ENCODE measurements at places on chromosomes 12 and 14.

GRCh38 chr12:98058838-98059237, 456.6 kb upstream of the TMPO start:
- no peak for DNase-seq

DNA sequence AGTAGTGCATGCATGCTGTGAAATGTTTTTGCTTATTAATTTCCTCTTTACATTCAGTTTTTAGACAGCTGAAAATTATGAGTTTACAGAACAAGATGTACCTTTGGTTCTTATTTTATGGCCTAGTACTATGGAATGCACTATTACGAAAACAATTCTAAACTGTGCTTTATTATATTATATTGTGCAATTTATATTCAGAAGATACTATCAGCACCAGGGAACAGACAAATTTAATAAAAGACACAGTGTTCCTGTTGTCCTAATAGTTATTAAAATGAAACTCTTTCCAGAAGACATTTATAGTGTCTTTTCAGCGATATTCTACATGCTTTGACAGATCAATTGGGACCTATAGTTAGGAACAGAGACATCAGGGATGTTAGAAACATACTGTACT, 427.3 kb downstream of the BTG1 start:
- no peak for DNase-seq

GRCh38 chr14:76936483-76936882, 92.0 kb downstream of the IRF2BPL start:
- no peak for DNase-seq

DNA sequence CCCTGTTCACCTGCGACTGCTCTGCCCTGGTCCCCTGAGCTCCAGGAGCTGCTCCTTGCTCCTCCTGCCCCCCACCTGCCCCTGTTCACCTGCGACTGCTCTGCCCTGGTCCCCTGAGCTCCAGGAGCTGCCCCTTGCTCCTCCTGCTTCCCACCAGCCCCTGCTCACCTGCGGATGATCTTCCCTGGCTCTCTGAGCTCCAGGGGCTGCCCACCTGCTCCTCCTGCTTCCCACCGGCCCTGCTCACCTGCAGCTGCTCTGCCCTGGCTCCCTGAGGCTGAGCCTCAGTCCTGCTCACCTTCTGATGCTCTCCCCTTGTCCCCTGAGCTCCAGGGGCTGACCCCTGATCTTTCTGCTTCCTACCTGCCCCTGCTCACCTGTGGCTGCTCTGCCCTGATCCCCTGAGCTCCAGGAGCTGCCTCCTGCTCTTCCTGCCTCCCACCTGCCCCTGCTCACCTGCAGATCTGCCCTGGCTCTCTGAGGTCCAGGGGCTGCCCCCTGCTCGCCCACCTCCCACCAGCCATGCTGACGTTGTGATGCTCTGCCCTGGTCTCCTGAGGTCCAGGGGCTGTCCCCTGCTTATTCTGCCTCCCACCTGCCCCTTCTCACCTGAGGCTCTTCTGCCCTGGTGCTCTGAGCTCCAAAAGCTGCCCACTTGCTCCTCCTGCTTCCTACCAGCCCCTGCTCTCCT, 219.2 kb downstream of the TMEM121 start:
- DNase-seq: no peak

DNA sequence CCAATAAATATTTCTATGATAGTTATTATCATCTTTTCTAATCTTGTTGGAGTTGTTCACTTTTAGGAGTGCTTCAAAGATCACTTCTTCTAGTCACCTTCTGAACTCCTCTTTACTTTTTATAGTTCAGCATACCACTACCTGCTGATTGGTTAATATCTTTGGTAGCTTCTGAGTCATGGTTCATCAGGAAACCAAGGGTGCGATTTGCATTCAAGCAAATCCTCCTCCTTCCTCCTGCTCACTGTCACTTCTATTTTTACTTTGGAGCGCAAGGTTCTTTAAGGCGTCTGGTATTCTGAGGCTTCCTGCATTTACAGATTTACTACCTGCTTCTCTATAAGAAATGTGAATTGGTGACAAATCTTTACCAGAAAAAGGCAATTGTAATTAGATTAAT, 24.0 kb downstream of the SYT1 start:
- no peak for DNase-seq

DNA sequence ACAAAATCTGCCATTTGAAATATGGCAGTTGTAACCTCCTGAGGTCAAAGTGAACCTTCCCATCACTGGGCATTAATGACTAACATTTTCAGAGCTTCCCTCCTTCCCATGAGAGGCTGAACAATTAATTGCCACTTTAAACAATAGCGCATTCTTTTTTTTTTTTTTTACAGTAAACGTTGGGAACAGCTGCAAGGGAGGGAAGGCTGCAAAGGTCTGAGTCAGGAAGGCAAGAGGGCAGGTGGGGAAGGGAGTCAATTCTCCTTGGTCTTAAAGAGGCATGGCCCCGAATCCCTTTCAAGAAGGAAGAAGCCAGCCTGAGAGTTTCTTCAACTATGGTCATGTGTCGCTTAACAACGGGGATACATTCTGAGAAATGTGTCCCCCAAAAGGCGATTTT, 41.0 kb upstream of the PLEKHG3 start:
- DNase-seq: no peak

- peak; percentile 41 for DNase-seq
Measured at GRCh38 chr14:100711493-100711892, 15.2 kb upstream of the DLK1 start.

DNA sequence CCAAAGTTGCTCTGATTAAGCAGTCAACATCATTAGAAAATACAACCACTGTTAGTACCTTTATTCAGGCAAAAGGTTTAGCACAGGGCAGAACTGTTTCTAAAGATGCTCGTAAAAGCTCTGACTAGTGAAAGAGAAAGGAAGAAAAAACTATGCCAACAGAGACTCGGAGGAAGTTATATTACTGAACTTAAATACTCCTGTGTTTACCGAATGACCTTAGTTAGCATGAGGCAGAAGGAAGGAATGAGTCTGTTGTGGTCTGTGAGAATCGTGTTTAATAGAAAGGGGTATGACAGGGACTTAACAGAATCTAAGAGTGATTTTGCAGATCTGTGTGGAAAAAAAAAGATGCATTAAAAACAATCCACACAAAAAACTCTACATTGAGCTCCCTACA, 84.1 kb upstream of the OVCH1 start:
- no peak for DNase-seq

Data from left ventricle myocardium inferior (tissue), 1 donor.